ENCODE measurements at places on chromosomes 6 and 20.
A peak's percentile ranks its signal among the peaks of the same experiment; 100 is the strongest.

GRCh38 chr20:19074828-19075516 lies 137.5 kb upstream of the SLC24A3 start:
- DNase-seq = peak; percentile 68

GRCh38 chr20:25221592-25222460 lies 26.1 kb upstream of the PYGB start:
- DNase-seq = no peak

GRCh38 chr6:138275976-138276375 lies 57.7 kb upstream of the PBOV1 start:
- DNase-seq = no peak

DNA sequence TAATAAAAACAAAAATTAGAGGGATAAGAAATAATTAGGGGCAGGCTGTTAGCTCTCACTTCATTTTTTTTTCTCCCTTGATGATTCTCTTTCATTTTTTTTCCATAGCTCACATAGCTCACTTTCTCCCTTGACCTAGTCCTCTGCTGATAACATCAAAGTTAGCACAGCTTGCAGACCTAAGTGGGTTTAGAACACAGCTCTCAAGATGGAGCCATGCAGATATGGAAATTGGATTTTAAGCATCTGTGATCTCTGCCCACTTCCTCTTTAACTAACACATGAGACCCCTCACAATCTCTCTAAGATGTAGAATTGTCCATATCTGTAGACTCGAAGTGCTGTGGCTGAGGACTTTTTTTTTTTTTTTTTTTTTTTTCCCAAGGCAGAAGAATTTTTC lies 257.1 kb downstream of the SOX4 start:
- peak; percentile 99 for DNase-seq
